ENCODE measurements at places on chromosomes 4 and X. TPM values are rescaled to one million over a fixed set of nuclear protein-coding genes. Genes with fewer than 3 reads are reported as not detected.

DNA sequence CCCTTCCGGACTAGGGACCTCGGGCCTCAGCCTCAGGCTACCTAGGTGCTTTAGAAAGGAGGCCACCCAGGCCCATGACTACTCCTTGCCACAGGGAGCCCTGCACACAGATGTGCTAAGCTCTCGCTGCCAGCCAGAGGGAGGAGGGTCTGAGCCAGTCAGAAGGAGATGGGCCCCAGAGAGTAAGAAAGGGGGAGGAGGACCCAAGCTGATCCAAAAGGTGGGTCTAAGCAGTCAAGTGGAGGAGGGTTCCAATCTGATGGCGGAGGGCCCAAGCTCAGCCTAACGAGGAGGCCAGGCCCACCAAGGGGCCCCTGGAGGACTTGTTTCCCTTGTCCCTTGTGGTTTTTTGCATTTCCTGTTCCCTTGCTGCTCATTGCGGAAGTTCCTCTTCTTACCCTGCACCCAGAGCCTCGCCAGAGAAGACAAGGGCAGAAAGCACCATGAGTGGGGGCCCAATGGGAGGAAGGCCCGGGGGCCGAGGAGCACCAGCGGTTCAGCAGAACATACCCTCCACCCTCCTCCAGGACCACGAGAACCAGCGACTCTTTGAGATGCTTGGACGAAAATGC is at the start of gene WAS:
WAS (plus strand) TSS at position 389 of the 572 bp plus-strand sequence; CDS start at position 444, 55 bp downstream.
- peak; percentile 85 for DNase-seq

DNA sequence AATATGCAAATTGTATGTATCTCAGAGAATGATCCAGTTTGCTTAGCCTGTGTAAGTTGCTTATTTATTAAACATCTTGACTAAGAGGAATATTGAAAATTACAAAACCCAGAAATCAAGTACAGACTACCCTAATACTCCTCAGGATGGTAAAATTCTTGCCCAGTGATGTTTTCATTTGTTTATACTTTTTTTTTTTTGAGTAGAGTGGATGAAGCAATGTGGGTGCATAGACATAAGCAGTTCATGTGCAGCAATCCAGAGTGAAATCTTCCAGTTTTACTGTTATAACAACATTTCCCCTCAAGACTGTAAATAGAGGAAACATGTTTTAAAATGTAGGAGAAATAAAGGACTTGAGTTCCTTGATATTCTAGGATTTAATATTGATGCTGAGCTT is 4.7 kb downstream of the GLRB start:
- no peak for DNase-seq

DNA sequence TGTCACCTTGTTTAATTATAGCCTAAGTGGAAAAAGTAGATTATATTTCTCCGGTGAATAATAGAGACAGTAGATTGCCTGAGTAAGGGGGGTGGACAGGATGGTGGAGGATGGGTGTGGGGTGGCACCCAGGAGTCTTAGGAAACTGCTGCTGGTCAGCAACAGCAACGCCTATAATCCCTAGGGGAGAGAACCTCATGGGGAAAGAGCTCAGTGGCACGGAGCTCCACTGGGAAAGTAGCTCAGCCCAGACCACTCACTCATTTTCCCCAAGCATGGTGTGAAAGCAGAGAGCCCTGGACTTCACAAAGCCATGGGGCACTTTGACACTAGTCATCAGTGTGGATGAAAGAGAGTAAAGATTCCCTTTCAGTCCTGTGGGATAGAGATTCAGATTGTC is 31.1 kb downstream of the METTL14 start:
- no peak for DNase-seq

DNA sequence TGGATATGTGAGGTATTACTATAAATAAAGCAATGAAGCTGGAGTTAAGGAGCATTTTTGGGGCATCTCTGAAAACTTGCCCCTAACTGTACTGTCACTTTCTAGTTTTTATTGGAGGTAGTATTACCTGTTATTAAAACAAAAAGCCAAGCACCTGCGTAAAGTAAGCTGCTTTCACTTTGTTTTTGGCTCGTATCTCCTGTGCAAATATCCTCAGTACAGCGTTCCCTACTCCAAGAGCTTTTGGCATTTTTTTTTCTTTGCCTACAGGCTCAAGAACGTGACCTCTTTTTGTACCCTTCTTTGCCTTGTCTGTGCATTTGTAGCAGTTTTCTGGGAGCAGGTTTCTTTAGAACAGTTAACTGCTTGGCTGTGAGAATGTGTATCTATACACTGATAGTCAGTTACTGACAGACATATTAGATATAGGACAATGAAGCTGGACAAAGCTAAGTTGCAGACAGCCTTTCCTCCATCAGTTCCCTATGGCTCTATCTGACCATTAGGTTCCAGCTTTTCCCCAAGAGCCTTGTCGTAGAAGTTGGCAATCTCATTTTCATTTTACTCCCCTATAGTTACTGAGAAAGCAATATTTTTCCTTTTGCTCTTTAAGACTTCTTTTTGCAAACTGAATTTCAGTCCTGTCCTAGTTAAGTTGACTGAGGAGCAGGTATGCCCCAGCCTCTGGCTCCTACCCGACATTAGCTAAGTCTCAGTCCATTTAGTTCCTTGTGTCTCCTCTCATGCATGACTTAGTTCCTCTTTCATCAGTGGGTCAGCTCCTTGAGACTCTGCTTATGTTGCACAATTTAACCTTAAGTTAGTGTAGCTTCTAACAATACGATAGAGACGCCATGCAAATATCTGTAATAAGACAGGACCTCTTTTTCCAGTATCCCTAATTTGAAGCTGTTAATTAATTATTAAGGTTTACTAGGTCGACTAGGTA is 71.5 kb upstream of the HPRT1 start:
- DNase-seq: no peak

DNA sequence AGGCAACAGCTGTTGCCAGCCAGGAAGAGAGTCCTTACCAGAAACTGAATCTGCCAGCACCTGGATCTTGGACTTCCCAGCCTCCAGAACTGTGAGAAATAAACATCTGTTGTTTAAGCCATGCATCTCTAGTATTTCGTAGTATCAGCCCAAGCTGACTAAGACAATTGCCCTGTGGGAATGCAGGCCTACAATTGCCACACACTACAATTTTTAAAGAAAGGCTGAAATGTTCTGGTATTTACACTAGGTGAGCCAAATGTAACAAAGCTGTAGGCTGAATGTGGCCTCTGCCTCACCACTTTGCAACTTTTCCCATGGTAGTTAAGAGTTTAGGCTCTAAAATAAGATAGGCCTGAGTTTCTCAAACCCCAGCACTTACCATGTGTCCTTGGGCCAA is 59.1 kb downstream of the SPATA18 start:
- DNase-seq: no peak

- no peak for DNase-seq
Observed at GRCh38 chrX:130704053-130705038, 198.7 kb downstream of the ENOX2 start.

The RAB41 gene
- not detected for total RNA-seq
